ENCODE measurements at places on chromosomes 2 and 18.

DNA sequence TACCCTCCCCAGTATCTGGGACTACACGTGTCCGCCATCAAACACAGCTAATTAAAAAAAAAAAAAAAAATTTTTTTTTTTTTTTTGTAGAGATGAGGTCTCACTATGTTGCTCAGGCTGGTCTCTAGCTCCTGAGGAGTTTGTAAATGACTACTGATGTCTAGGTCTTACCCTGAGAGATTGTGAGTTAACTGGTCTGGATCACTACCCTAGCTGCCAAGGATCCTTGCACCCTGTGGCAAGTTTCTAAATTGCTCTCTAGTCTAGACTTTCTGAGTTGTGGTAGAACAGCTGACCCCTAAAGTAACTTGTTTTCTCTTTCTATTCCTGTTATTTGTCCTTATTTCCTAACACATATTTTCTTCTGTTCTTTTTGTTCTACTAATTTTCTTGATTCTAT, 44.5 kb downstream of the ABHD3 start:
- DNase-seq: no peak

GRCh38 chr18:50720325-50720674, 99.5 kb downstream of the MRO start:
- DNase-seq: no peak

DNA sequence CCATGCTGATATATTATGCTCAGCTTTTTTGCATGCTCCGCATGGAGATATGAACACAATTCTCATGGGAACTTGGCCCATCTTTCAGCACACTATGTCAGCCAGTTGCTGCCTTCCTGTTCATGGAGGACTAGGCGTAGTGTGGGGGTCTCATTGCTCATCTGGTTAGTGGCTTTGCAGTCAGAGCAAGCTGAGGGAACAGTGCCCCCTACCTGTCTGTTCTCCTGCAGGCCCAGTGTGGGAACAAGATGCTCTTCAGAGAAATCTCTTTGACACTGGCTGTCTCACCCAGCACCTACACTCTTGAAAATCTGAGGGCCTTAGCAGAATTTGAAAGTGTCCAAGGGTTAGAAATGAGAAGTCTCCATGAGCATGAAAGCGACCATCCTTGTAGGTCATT, 47.1 kb downstream of the SPTBN1 start:
- no peak for DNase-seq

- DNase-seq: no peak
These were observed 17.9 kb downstream of the CAPN10 start for GRCh38 chr2:240604291-240604938.

- DNase-seq: no peak
These were observed 44.0 kb downstream of the KIF3C start for GRCh38 chr2:25938345-25938744.

GRCh38 chr2:46101557-46102220, 195.5 kb upstream of the EPAS1 start:
- DNase-seq: no peak

DNA sequence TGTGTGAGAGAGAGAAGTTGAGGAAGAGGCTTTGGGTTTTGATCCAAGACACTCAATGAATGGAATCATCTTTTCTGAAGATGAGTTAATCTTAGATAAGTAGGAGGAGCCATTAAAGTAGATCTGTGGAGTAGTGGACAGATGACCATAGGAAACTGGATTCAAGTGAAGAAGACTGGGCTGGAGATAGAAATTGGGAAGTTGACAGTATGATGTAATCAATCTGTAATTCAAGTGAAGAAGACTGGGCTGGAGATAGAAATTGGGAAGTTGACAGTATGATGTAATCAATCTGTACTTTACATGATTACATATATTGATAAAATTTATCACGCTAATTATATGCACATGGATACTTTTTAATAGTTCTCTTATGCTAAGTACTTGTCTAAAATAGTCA, 92.8 kb downstream of the PHLPP1 start:
- no peak for DNase-seq

DNA sequence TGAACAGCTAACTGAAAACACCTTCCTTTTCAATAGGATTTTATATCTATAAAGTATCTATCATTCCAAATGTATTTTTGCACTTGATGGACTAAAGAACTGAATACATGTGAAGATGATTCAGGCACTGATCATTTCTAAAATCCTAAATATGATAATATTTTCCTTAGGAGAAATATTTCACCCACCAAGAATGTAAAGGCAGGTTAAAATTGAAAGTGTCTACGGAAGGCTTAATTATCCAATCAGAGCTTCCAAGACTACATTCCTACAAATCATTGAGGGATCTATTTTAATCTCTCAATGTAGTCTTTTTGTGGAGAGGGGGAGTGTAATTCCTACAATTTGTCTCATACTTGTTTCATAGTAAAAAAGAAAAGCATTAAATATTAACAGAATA, 3.6 kb downstream of the GALNT3 start:
- DNase-seq: no peak

- DNase-seq: no peak
These were observed 37.2 kb downstream of the CLASP1 start for GRCh38 chr2:121611730-121612705.

- no peak for DNase-seq
These were observed 12.8 kb upstream of the SFTPB start for GRCh38 chr2:85680707-85681371.

DNA sequence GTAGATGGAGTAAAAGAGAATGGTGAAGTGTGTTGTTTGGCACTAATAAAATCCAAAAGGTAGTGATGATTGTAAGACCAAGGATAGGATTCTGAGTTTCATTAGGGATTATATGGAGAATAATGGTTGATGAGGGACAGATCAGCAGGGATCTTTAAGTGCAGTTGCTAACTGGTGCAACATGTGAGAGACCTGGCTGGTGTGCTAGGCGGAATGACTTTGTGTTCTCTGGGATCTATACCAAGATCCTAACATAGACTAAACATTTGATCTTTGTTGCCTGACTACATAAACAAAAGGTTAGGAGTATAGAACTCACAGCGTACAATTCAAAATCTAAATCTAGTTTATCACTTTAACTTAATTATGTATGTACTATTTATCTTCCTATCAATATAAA, 135.4 kb downstream of the PTRHD1 start:
- no peak for DNase-seq

DNA sequence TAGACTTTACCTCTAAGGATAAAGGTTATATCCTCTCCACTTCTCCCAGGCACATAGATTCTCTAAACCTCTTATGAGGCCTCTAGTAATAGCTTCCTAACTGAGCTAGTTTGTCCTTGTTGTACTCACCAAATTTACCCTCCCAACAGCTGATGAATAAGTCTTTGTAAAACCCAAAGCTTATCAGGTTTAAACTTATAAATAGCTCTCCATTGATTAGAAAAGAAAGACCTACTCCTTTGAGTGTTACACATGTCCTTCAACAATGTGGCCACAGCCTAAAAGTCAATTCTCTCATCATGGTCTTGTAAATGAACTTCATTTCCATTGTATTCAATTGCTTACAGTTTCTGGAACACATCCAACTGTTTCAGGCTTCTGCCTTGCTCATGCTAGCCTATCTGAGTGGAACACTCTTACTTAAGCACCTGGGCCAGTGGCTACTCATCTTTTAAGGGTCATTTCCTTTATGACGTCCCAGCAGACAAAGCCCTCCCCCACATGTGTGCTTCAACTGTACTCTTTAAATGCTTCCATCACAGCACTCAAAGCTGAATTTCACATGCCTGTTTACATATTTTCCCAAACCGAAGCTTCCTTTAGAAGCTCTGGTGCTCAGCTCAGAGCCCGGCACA, 131.6 kb downstream of the CDH2 start:
- peak; percentile 26 for DNase-seq

DNA sequence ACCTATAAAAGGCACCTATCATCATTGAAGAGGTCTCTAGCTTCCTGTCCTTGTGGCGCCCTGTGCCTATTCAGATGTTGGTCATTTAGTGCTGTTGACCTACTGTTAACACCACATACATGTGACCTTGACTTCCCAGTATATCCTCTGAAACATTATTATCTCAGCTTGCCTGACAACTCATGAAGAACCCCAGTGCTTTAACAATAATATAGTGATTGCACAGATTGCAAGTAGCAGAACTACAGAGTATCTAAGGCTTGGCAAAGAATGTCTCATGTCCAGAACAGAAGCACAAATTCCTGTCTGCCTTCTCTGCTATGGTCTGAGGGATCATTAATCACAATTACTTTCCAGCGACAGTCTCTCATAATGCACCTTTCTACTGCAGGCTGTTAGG, 165.3 kb downstream of the LCLAT1 start:
- DNase-seq: no peak

- DNase-seq: no peak
These were observed 116.7 kb downstream of the EIPR1 start for GRCh38 chr2:3260959-3261358.

Measured in AG04450 (cell line).